Right hindlimb (tissue), 1 donor: ENCODE measurements at places on chromosomes 1 and 21.

GRCh38 chr1:169259816-169260215 is 107.8 kb downstream of the NME7 start:
- DNase-seq, result no peak

GRCh38 chr1:1122078-1122811 is 6.4 kb upstream of the C1orf159 start:
- peak; percentile 83 for DNase-seq

DNA sequence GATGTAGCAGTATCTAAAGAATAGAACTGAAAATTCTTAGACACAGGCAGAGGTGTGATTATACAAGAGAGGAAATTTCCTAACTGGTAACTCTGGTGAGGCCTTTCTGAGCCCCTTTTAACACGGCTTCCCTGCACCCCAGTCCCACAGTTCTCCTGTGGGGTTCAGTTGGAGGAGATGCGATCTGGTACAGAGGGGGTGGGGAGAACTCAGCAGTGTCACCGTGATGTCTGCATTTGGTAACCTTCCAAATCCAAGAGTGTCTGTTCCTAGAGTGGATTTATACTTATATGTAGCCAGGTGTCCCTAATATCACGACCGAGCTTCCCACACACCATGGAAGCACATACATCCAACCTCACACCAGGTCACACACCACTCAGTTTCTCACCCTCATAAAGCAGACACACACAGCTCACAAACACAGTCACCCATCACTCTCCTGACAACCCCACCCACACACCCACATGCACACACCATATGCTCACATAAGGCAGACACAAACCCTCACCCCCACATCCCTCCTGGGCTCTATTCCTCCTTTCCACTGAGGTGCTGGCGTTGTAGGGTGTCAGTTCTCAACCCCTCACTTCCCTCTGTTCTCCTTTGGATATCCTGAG is 48.5 kb downstream of the RHBG start:
- DNase-seq, result no peak

DNA sequence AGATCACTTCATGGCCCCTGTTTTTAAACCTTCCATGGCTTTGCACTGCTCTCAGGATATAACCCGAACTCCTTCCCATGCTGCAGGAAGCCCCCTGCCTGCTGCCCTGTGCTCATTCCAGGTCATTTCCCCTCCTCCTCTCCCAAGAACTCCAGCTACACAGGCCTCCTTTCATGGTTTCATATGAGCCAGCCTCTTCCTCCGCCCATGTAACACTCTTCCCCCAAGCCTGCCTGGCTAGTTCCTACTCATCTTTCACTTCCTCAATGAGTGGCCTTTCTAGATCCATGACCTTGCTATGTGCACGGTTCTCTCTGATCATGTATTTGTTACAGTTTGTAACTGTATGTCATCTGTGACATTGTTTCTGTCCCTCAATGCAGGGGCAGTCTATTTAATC is 3.1 kb upstream of the NCF2 start:
- DNase-seq, result no peak

DNA sequence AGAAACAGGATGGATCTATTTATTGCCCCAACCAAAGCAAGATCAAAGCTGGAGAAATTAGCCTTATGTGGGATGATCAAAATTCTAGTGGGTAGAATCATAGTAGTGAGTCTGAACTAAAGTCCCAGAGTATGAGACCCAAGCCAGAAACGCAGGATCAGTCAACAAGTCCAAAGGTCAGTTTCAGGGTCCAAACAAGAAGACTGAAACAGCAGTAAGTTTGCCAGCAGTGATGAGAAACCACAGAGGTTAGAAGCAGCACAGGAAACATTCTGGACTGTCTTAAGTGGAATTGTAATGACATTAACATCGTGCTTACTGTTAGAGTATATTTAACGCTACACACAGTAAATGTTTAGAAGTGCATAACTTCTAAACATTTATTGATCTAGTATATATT is 251.0 kb downstream of the LRRIQ3 start:
- DNase-seq, result no peak

GRCh38 chr1:89721351-89721750 is 88.4 kb downstream of the LRRC8C start:
- no peak for DNase-seq

GRCh38 chr1:217091561-217091960 is 368.3 kb upstream of the ESRRG start:
- no peak for DNase-seq

GRCh38 chr1:153387001-153387400 is 3.9 kb downstream of the S100A8 start:
- DNase-seq, result no peak

DNA sequence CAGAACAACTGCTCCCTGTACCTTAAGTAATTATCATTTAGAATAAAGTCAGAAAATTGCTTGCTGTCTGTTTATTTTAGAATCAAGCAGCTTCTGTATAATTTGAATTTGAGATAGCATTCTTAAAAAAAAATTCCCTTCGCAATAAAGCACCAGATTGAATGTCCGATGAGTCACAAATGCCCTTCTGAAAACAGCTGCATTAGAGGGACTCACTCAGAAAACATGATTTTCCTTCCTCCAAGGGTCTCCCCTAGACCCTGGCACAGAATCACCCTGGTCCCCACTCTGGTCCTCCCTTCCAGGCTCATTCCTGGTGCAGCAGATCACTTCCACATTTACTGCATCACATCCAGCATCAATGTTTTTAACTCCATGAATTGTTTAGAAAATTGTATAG is 471.1 kb upstream of the VAMP3 start:
- peak; percentile 37 for DNase-seq
